Astrocyte (in vitro differentiated cells and primary cell): ENCODE measurements at places on chromosomes 13 and 19.

DNA sequence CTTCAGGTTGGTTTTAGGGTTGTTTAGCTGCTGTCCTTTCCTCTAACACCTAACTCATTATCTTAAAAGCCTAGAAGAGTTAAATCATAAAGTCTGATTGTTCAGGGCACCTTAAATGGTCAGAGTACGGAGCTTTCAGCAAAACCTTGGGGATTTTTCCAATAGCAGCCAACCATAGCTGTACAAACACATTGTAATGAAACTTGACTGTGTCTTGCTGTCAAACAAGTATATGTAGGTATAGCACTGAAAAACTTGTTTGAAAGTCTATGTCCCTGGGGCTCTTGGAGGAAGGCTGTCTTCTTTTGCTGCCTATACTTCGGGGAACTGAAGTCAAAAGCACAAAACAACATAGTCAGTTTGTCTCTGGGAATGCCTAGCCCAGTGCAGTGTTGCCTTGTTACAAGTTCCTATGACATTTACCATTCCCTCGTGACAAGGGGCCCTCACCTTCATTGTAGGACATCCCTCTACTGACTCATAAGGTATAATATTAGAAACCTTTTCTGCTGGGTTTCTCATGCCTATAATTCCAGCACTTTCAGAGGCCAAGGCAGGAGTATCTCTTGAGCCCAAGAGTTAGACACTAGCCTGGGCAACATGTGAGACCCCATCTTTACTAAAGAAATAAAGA, 474.5 kb upstream of the NBEA start:
- DNase-seq: no peak
- H3K27me3 ChIP-seq: no peaks in the 10 kb centered on the region
- no peak overlapping the region for H3K4me3 ChIP-seq
- no peaks in the 10 kb centered on the region for H3K36me3 ChIP-seq

DNA sequence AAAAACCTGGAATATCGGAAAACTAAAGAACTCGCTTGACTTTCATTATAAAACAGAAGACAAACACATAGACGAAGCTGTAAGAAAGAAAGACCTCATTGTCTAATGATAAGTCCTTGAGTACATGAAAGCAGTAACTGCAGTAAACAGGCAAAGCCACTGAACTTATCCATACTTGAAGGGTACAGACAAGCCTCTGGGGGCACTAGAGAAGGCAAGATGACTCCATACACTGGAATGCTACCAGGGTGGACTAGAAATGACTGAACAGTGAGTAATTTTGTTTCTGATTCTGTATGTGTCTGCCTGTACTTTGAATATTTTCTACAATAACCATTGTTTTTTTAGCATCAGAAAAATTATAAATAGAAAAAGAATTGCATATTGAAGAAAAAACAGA, 507.9 kb downstream of the UQCRFS1 start:
- no peak overlapping the region for H3K4me3 ChIP-seq
- H3K4me1 ChIP-seq: peaks cover 9% of the 10 kb centered on the region
- H3K27me3 ChIP-seq: no peaks in the 10 kb centered on the region
- H3K27ac ChIP-seq: peak overlapping the region; percentile 41
- no peaks in the 10 kb centered on the region for H3K36me3 ChIP-seq

DNA sequence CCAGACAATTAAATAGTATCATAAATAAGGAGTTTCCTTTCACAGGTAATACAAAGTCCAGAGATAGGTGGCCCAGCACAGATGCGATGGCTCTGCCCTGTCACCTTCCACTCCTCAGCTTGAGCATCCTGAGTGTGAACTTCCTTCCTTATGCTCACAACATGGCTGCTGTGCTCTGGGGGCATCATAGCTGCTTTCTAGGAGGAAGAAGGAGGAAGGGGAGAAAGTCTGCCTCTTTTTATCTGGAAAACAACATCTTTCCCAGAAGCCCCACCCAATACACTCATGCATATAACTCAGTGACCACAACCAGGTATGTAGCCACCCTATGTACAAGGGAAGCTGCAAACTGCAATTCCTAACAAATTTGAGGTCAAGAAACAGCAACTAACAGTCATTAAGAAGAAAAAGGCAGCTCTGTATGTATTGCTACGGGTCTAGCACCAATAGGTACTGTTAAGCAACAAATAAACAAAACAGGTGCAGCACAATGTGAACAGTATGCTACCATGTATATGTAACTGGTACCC, 201.2 kb upstream of the UBL3 start:
- DNase-seq: no peak
- H3K27ac ChIP-seq: no peak overlapping the region
- peaks cover 3% of the 10 kb centered on the region for H3K4me1 ChIP-seq
- H3K36me3 ChIP-seq: no peaks in the 10 kb centered on the region
- H3K4me3 ChIP-seq: no peak overlapping the region

DNA sequence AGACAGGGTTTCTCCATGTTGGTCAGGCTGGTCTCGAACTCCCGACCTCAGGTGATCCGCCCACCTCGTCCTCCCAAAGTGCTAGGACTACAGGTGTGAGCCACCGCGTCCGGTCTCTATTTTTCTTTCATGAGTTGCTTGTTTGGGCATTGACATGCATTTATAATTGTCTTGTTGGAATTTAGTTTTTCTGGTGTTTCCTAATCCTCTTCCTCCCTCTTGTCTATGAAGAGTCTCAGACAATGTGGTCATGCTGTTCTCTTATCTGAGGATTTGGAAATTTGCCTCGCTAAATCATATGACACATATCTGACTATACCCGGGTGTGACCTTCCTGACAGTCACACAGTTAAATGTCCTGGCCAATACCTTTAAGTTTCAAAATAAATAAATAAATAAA, 7.4 kb upstream of the CEACAM18 start:
- H3K4me3 ChIP-seq: no peak overlapping the region
- H3K4me1 ChIP-seq: no peaks in the 10 kb centered on the region
- H3K27me3 ChIP-seq: no peaks in the 10 kb centered on the region
- H3K27ac ChIP-seq: no peak overlapping the region

- no peaks in the 10 kb centered on the region for H3K27me3 ChIP-seq
- peaks cover 61% of the 10 kb centered on the region for H3K4me1 ChIP-seq
- DNase-seq: peak; percentile 30
- peak overlapping the region; percentile 78 for H3K4me3 ChIP-seq
- peak overlapping the region; percentile 88 for H3K27ac ChIP-seq
- peaks cover 3% of the 10 kb centered on the region for H3K36me3 ChIP-seq
Measured at GRCh38 chr19:13118424-13119193, 545 bp downstream of the NACC1 start.

- H3K4me3 ChIP-seq: no peak overlapping the region
- no peak for DNase-seq
- no peaks in the 10 kb centered on the region for H3K27me3 ChIP-seq
- no peaks in the 10 kb centered on the region for H3K4me1 ChIP-seq
Measured at GRCh38 chr13:111482806-111483620, 162.6 kb downstream of the TEX29 start.

DNA sequence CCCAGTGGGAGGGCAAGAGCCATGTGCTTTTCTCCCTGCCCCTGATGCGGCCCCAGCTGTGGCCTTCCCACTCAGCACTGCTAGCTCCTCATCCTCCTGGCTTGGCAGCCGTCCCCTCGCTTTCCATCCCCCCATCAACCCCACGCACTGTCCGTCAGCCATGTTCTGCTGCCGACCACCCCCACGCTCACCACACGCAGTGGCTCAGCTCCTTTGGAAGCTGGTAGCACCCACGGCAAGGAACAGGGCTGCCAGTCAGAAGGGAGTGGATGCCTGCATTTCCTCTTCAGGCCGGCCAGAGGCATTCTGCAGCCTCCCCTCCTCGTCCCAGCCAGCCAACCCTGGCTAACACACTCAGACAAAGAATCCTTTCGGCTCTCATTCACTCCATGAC, 6.3 kb downstream of the CALM3 start:
- no peak for DNase-seq
- H3K4me3 ChIP-seq: no peak overlapping the region
- peaks cover 32% of the 10 kb centered on the region for H3K36me3 ChIP-seq
- H3K27ac ChIP-seq: no peak overlapping the region

DNA sequence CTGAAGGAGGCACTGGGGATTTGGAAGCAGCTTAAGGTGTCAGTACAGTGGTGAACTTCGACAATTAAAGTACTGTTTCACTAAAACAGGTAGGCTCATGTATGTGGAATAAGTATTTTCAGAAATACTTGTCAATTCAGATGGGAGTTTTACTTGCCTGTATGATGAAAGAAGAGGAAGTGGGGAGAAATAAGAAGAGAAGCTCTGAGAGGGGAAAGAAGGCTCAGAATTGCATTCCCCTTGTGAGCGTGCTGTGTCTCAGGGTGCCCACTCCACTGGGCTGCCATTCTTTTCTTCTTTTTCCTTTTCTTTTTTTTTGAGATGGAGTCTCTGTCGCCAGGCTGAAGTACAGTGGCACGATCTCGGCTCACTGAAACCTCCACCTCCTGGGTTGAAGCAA, 38.6 kb upstream of the RNF17 start:
- H3K4me1 ChIP-seq: no peaks in the 10 kb centered on the region
- no peaks in the 10 kb centered on the region for H3K27me3 ChIP-seq
- no peak overlapping the region for H3K27ac ChIP-seq
- no peak overlapping the region for H3K4me3 ChIP-seq
- no peak for DNase-seq

- no peaks in the 10 kb centered on the region for H3K27me3 ChIP-seq
- H3K4me3 ChIP-seq: no peak overlapping the region
- H3K36me3 ChIP-seq: no peaks in the 10 kb centered on the region
- H3K27ac ChIP-seq: no peak overlapping the region
Measured at GRCh38 chr13:106678646-106679418, 110.9 kb upstream of the ARGLU1 start.

DNA sequence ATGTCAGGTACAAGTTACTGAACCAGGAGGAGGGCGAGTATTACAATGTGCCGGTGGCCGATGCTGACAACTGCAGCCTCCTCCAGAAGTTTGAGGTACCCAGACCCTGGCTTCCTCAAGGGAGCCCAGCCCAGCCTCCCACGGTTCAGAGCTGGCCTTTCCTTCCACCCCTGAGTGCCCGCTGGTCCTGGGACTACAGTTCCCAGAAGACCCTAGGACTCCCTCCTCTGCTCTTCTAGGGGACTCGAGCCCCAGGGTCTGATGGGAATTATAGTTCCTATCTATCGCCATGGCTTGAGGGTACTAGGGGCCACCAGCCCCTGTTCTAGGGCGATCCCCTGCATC, 11.0 kb downstream of the PRKCG start:
- no peaks in the 10 kb centered on the region for H3K36me3 ChIP-seq
- H3K27ac ChIP-seq: no peak overlapping the region
- no peak for DNase-seq
- H3K4me1 ChIP-seq: no peaks in the 10 kb centered on the region
- H3K27me3 ChIP-seq: peaks cover 12% of the 10 kb centered on the region

DNA sequence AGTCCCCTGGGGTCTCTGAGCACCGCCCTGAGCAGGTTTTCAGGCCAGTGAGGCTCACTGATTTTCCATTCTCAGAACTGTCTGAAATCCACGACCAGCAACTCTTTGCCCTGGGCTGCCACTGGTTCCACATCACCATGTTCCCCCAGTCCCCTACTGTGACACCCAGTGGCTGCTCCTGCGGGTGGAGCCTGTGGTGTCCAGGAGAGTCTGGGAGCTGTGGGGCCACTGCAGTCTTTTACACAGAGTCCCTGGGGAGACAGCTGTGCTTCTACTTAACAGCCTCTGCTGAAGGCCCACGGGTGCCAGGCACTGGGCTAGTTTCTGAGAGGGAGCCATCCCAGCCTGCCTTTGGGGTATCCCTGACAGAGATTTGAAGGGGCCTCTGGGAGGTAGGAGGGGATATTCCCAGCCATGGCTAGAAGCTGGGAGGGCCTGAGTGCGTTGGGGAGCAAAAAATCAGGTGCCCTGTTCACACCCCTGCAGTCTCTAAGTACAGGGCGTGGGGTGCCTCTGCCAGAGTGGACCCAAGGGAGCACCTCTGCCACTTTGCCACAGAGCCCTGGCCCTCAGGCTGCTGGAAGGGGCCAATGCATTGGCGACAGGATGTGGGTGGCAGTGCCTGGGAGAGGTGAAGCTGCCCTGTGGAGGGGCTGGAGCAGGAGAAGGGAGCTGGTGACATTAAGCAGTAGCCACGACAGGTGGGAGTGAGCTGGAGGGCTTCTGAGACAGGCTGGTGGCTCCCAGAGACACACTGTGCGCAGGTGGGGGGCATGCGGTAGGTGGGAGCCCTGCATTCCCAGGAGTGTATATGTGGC, 200.2 kb upstream of the ZNF536 start:
- no peak for DNase-seq
- H3K4me3 ChIP-seq: no peak overlapping the region
- H3K36me3 ChIP-seq: no peaks in the 10 kb centered on the region
- H3K4me1 ChIP-seq: no peaks in the 10 kb centered on the region
- H3K27me3 ChIP-seq: no peaks in the 10 kb centered on the region

DNA sequence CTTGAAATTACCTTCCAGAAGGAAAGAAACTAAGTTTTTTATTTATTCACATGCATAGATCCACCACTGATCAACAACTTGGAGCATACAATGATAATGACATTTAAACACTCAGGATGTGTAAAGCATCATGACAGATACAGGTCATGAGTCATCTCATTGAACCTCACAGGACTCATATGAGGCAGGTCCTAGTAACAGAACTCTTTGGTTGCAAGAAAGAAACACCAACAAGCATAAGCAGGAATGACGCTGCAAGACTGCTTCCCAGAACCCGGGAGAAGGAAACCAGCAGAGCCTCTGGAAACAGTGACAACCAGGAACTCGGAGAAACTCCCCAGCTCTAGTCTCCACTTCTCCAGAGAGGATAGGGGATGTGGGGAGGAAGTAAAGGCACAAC, 60.8 kb upstream of the IPO5 start:
- H3K27ac ChIP-seq: no peak overlapping the region
- DNase-seq: peak; percentile 42
- no peaks in the 10 kb centered on the region for H3K36me3 ChIP-seq
- no peaks in the 10 kb centered on the region for H3K4me1 ChIP-seq
- H3K27me3 ChIP-seq: no peaks in the 10 kb centered on the region

DNA sequence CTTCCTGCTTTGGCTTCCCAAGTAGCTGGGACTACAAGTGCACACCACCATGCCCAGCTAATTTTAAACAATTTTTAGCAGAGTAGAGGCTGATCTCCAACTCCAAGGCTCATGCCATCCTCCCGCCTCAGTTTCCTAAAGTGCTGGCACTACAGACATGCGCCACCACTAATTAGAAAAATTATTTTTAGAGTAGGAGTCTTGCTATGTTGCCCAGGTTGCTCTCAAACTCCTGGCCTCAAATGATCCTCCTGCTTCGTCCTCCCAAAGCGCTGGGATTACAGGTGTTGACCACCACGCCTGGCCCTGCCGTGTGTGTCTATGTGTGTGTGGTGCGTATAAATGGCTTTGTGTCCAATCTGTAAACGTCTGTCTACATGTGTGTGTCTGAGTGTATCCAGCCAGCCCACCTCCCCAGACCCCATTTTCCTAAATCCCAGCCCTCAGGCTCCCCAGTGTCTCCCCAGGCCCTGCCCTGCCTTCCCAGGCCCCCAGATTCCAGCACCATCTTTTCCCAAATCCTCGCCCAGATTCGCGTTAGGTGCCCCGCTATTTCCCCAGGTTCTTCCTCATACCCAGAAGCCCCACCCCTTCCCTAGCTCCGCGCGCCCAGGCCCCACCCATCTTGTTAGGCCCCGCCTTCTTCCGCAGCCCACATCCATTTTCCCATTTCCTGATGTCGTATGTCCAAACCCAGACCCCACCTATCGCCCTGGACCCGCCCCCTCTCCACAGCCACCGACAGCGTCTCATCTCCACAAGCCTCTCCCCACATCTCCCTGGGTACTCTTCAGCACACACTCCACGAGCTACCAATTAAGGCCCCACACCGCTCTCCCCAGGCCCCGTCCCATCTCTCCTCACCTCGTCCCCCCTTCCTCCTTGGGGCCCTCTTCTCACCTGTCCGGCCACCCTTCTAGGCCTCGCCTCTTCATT, 24.9 kb downstream of the SLC8A2 start:
- no peak overlapping the region for H3K4me3 ChIP-seq
- H3K27ac ChIP-seq: no peak overlapping the region
- no peak for DNase-seq
- H3K27me3 ChIP-seq: peaks cover 70% of the 10 kb centered on the region
- peaks cover 9% of the 10 kb centered on the region for H3K4me1 ChIP-seq
